ENCODE measurements at places on chromosomes 6 and 20.

- peaks cover 4% of the 10 kb centered on the region for H3K27me3 ChIP-seq
- H3K4me1 ChIP-seq = no peaks in the 10 kb centered on the region
- no peak for DNase-seq
Measured at GRCh38 chr6:149888659-149889058, 9.3 kb downstream of the RAET1E start.

GRCh38 chr6:11460837-11461661 is 76.5 kb upstream of the TMEM170B start:
- peak; percentile 89 for DNase-seq
- peak overlapping the region; percentile 43 for H3K4me3 ChIP-seq
- no peaks in the 10 kb centered on the region for H3K36me3 ChIP-seq
- no peaks in the 10 kb centered on the region for H3K27me3 ChIP-seq

DNA sequence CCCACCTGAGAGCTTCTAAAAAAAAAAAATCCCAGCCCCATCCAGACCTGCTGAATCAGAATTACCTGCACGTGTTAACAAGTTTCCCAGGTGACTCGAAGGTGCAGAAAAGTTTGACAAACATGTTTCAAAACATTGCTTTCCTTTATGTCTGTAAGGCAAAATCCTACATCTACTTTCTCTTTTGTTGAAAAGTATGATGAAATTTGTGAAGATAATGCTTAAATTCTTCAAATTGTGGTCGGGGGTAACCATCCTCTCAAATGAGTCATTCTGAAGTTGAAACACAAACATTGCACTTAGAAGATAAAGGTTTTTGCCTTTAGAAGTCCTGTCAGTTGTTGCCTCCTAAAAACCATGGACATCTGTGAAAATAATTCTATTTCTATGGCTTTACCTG is 429.7 kb downstream of the EPHA7 start:
- H3K4me3 ChIP-seq = no peak overlapping the region
- no peaks in the 10 kb centered on the region for H3K27me3 ChIP-seq
- H3K27ac ChIP-seq = no peak overlapping the region
- no peaks in the 10 kb centered on the region for H3K36me3 ChIP-seq

DNA sequence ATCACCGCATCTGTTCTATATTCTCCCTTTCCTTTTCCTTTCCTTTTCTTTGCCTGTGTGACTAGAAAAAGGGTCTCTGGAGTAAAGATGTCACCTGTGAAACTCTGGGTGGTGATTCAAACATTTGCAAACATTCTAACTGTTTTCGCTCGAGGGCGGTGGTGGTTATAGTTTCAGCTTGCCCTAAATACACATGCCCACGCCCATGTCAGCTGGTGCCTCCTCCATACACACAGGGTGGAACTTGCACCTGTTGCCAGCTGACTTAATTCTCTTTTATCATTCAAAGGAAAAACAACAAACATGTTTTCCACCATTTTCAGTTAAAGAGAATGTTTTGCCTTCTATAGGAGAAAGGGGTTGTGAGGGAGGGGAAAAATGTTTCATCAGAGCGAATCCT is 381.9 kb upstream of the ARID1B start:
- peak overlapping the region; percentile 76 for H3K27ac ChIP-seq
- no peaks in the 10 kb centered on the region for H3K27me3 ChIP-seq
- no peak overlapping the region for H3K4me3 ChIP-seq
- DNase-seq = peak; percentile 59
- peaks cover 80% of the 10 kb centered on the region for H3K4me1 ChIP-seq

- H3K4me3 ChIP-seq = no peak overlapping the region
- no peaks in the 10 kb centered on the region for H3K27me3 ChIP-seq
Measured at GRCh38 chr20:61918548-61918947, 147.1 kb downstream of the TAF4 start.

DNA sequence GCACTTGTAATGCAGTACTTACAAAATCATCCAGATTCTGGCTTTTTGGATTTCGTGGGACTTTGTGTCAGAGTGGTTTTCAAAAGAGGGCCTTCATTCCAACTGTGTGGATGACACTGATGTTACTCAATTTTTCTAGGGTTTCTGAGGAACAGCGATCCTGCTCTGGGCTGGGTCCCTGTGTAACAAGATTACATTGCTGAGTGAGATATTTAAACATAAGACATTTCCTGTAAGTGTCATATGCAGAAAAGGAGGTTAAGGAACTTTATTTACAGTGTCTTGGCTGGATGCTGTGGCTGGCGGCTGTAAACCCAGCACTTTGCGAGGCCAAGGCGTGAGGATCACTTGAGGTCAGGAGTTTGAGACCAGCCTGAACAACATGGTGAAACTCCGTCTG is 6.7 kb downstream of the ZFAND3 start:
- H3K27me3 ChIP-seq = no peaks in the 10 kb centered on the region
- H3K4me1 ChIP-seq = peaks cover 28% of the 10 kb centered on the region
- H3K4me3 ChIP-seq = no peak overlapping the region
- no peak overlapping the region for H3K27ac ChIP-seq

GRCh38 chr20:21156266-21156665 is 30.4 kb downstream of the KIZ start:
- H3K4me3 ChIP-seq = no peak overlapping the region
- H3K4me1 ChIP-seq = no peaks in the 10 kb centered on the region
- no peaks in the 10 kb centered on the region for H3K36me3 ChIP-seq
- no peak for DNase-seq
- no peaks in the 10 kb centered on the region for H3K27me3 ChIP-seq
- no peak overlapping the region for H3K27ac ChIP-seq

DNA sequence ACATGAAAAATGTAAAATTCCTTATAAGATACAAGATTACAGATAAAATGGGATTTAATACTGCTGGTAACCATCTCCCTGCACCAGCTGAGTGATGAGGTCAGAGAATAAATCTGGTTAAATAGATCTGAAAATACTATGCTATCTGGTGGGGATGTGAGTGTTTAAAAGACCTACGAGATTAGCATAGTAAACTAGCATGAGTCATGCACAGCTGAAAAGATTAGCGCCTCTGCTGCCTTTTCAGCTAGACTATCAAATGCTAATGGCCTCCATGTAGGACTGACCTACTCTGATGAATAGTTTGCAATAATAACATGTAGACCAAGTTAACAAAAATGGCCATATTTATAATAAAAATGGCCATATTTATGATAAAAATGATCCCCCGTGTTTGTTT is 553.3 kb downstream of the C6orf118 start:
- H3K4me1 ChIP-seq = no peaks in the 10 kb centered on the region
- H3K27ac ChIP-seq = no peak overlapping the region
- H3K4me3 ChIP-seq = no peak overlapping the region
- DNase-seq = no peak
- no peaks in the 10 kb centered on the region for H3K27me3 ChIP-seq

- H3K4me3 ChIP-seq = no peak overlapping the region
- peaks cover 5% of the 10 kb centered on the region for H3K36me3 ChIP-seq
- no peaks in the 10 kb centered on the region for H3K27me3 ChIP-seq
Measured at GRCh38 chr20:1376007-1376406, 16.8 kb downstream of the FKBP1A start.

DNA sequence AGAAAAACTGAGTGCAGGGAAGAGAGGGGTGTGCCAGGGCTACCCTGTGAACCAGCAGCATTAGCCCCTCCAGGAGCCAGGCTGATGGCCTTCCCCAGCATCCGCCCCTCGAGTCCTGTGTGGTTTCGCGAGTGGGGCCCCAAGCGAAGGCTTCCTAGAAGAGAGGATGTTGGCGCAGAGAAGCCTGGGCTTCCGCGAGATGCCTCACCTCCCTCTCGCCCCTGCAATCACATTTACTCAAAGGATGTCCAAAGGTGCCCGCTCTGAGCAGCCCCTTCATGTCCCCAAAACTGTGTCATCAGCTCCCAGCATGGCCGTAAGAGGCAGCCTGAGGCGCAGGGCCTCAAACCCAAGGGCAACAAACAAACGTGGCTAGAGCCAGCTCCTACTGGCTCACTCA is 111.7 kb downstream of the PREX1 start:
- H3K4me1 ChIP-seq = peaks cover 79% of the 10 kb centered on the region
- H3K27ac ChIP-seq = peak overlapping the region; percentile 57
- no peak for DNase-seq
- H3K36me3 ChIP-seq = no peaks in the 10 kb centered on the region
- H3K27me3 ChIP-seq = no peaks in the 10 kb centered on the region
- no peak overlapping the region for H3K4me3 ChIP-seq

DNA sequence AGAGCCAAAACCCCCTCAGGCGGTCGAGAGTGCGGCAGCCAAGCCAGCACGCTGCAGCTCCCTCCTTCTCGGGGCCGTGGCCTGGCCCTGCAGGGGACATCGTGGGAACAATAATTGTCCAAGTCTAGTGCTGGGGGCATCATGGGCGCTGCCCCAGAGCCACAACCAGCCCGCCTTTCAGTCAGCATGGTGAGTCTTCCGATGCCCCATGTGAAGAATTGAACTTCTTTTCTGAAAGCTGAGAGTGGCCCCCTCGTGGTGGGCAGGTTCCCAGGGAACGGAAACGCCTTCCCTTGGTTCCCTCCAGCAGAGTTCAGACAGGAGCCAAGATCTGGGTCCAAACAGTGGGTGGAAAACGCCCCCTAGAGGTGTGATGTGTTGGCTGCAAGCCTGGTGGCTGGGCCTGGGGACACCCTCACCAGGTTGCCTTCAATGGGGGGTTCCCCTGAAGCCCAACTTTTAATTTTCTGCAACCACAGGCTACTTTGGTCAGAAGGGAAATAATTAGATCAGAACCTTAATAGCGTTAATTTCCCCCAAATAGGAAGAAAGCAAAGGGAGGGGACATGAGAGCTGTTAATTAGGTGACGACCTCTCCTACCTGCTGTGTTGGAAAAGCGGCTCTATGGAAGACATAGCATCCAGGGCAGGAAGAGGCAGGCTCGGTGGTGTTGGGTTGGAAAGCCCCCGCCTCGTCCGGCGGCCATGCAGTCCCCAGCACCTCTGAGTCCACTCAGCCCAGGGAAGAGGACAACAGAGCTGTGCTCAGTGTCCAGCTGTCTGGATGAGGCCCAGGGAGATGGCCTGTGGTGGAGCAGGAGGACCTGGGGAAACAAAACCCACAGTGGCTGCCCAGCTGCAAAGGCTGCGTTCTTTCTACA is 4.7 kb upstream of the MRGBP start:
- no peaks in the 10 kb centered on the region for H3K36me3 ChIP-seq
- H3K4me1 ChIP-seq = peaks cover 35% of the 10 kb centered on the region
- peak; percentile 76 for DNase-seq
- H3K27ac ChIP-seq = no peak overlapping the region
- no peaks in the 10 kb centered on the region for H3K27me3 ChIP-seq

GRCh38 chr6:119683671-119684070 is 334.1 kb upstream of the MAN1A1 start:
- no peaks in the 10 kb centered on the region for H3K4me1 ChIP-seq
- H3K27me3 ChIP-seq = no peaks in the 10 kb centered on the region

DNA sequence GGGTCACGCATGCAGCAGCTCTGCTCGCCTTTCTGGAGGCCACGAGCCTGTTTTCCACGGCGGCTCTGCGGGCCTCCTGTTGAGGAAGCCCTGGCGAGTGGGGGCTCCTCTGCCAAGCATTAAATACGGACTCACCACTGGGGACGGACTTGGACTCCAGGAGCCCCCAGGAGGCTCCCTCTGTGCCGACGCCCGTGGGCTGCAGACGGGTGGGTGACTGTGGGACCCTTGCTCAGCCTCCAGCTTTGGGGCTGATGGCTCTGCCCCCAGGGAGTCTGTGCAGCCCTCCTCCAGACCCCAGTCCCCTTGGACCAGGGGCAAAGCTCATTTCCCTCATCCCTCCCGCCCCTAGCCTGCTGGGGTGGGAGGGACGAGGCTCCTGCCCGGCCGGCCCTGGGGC is 236.2 kb downstream of the TAF4 start:
- H3K27ac ChIP-seq = no peak overlapping the region
- no peak overlapping the region for H3K4me3 ChIP-seq
- peaks cover 4% of the 10 kb centered on the region for H3K27me3 ChIP-seq
- DNase-seq = no peak
- no peaks in the 10 kb centered on the region for H3K4me1 ChIP-seq

DNA sequence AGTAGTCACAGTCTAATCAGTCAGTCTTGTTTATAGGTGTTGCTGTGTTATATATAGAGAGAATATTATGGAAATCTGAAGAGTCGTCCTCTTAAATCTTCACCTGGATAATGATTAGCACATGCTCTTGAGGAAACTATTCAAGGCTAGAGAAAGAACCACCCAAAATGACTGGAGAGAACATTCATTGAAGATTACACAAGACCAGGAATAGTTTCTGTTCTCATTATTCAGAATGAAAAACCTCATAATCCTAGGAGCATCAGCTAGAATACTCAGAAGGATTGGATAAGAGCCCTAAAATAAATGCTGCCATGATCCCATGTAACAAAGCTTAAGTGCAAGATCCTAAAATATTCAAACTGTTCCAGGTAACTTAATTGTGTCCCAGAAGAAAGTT is 278.2 kb upstream of the PREP start:
- no peaks in the 10 kb centered on the region for H3K4me1 ChIP-seq
- no peak overlapping the region for H3K4me3 ChIP-seq
- no peaks in the 10 kb centered on the region for H3K36me3 ChIP-seq
- H3K27ac ChIP-seq = no peak overlapping the region

DNA sequence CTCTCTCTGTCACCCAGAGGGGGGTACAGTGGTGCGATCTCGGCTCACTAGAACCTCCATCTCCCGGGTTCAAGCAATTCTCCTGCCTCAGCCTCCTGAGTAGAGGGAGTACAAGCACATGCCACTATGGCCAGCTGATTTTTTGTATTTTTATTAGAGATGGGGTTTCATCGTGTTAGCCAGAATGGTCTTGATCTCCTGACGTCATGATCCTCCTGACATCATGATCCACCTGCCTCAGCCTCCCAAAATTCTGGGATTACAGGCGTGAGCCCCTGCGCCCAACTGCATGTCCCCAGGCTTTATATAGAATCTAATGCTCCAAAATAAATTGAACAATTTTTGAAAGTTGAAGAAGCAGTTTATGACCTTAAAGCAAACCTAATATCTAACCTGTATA is 7.0 kb upstream of the CRISP2 start:
- H3K27me3 ChIP-seq = no peaks in the 10 kb centered on the region
- H3K36me3 ChIP-seq = no peaks in the 10 kb centered on the region
- no peak for DNase-seq
- no peak overlapping the region for H3K4me3 ChIP-seq
- no peak overlapping the region for H3K27ac ChIP-seq
- no peaks in the 10 kb centered on the region for H3K4me1 ChIP-seq

DNA sequence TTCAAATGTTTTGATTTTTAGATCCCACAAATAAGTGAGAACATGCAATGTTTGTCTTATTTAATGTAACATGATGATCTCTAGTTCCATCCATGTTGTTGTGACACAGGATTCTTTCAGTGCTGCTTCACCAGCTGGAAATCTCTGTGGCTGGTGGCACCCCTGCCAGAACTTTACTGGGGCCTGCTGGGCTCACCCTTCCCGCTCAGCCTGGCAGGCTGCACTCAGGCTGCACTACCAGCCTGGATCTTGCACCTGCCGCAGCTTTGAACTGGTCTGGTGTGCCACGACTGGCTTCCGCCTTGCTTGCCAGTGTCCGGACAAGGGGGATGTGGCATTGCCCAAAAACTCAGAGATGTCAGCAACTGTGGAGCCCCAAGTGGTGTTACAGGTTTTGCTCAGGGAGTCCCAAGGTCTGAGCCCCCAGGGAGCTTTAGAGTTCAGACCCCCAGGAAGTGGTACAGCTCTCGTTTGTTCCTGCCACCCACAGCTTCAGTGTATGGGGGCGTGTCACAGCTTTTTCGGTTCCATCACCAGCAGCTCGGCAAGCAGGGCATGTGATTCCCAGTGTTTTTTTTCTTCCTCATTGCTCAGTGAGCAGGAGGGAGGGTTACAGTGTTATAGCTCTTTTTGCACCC is 72.3 kb upstream of the SYNCRIP start:
- no peaks in the 10 kb centered on the region for H3K36me3 ChIP-seq
- no peaks in the 10 kb centered on the region for H3K4me1 ChIP-seq
- DNase-seq = no peak
- no peak overlapping the region for H3K4me3 ChIP-seq
- H3K27me3 ChIP-seq = no peaks in the 10 kb centered on the region

- DNase-seq = peak; percentile 23
- H3K27me3 ChIP-seq = no peaks in the 10 kb centered on the region
- H3K4me3 ChIP-seq = no peak overlapping the region
- peaks cover 9% of the 10 kb centered on the region for H3K4me1 ChIP-seq
- H3K36me3 ChIP-seq = no peaks in the 10 kb centered on the region
Measured at GRCh38 chr6:135176464-135176863, 4.6 kb upstream of the MYB start.
